Mesenteric fat pad (tissue), 1 donor: ENCODE measurements at places on chromosomes 16 and 17. TPM values are rescaled to one million over a fixed set of nuclear protein-coding genes. Genes with fewer than 3 reads are reported as not detected.

UTS2R gene
- total RNA-seq, result not detected

SOX9 gene
- total RNA-seq, result 2.2 TPM

GRCh38 chr17:69497161-69497560 is 82.7 kb downstream of the MAP2K6 start:
- DNase-seq, result no peak

DNA sequence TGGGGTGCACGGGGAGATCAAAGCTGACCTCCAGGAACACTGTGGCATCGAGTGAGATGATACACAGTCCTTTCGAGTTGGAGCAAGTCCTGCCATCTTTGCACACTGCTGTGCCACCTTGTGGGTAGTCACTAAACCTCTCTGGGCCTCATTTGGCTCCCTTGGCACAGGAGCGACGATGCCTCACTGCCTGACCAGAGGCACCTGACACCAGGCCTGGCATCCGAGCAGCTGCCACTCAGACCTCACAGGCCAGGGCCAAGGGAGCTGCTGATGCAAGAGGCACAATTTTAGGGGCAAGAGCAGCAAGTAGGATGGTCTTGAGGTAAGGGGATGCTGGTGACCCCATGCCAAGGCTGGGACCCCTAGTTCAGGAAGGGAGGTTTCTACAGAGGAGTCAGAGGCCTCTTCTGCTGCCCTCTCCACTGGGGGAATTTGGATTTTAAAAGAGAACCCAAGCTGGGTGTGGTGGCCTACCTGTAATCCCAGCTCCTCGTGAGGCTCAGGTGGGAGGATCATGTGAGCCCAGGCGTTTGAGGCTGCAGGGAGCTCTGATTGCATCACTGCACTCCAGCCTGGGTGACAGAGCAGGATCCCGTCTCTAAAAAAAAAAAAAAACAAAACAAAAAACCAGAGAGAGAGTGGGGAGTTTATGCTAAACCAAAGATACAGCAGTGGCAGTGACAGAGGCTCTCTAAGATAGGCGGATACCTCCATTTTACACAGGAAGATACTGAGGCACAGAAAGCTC is 6.7 kb upstream of the ADGRG1 start:
- DNase-seq, result no peak

DNA sequence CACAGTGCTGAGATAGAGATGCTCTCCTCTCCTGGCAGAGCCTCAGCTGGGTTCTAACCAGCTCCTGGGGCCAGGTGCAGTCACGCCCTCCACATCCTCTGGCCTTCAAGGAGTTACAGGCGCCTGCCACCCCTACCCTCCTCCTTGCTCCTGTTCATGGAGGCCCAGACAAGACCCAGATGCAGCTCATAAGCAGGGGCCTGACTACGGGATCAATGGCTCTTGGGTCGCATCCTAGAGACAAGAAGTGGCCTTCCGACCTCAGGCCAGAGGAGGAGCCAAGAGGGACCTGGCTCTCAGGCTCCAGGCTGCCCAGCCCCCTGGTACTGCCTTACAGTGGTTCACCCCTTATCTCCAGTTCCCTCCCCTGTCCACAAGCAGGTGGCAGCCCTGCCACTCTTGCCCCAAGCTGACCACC is 23.0 kb downstream of the ARHGAP27 start:
- DNase-seq, result no peak
